ENCODE measurements at places on chromosomes 2 and 18.

- H3K27me3 ChIP-seq: no peaks in the 10 kb centered on the region
- DNase-seq: no peak
- no peaks in the 10 kb centered on the region for H3K36me3 ChIP-seq
- H3K4me3 ChIP-seq: no peak overlapping the region
- H3K4me1 ChIP-seq: no peaks in the 10 kb centered on the region
Observed at GRCh38 chr18:51137026-51137729, 60.3 kb downstream of the MEX3C start.

- no peak for DNase-seq
- no peak overlapping the region for H3K4me3 ChIP-seq
- H3K27ac ChIP-seq: no peak overlapping the region
- H3K4me1 ChIP-seq: no peaks in the 10 kb centered on the region
- H3K36me3 ChIP-seq: no peaks in the 10 kb centered on the region
- H3K27me3 ChIP-seq: no peaks in the 10 kb centered on the region
Observed at GRCh38 chr2:230160112-230160660, 59.6 kb downstream of the SP110 start.

DNA sequence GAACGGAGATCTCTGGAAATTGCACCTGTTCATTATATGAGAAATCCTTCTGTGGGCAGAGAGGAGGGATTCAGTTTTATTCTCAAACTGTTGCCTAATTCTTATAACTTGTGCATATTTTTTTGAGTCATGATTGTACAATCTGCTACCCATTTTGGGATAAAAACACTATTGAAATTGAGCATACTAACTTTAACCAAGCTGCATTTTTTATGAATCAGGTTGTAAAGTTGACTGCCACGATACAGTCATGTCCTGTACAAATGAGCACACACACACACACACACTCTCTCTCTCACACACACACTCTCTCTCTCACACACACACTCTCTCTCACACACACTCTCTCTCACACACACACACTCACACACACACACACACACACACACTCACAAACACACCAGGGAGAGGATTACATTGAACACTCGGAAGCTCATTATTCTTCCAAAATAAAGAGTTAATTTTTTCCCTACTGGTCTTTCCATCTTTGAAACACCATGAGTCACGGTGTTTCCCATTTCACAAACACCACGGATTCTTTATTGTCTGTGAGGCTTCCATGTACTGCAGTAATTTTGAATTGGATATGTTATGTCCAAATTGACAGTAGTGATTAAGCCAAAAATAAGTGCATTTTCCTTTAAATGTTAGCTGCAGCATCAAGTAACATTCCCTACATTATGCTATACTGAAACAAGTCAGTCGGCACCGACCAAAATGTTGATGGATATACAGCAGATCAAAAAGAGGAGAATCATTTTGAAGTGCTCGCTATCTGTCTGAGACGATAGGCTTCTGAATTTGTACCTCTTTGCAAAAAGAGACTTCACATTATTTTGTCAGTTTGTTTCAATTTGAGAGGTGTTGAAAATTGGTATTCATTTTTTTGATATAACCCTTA is 216.9 kb downstream of the ARHGAP15 start:
- no peaks in the 10 kb centered on the region for H3K36me3 ChIP-seq
- no peaks in the 10 kb centered on the region for H3K27me3 ChIP-seq
- no peak for DNase-seq
- no peaks in the 10 kb centered on the region for H3K4me1 ChIP-seq
- no peak overlapping the region for H3K4me3 ChIP-seq

DNA sequence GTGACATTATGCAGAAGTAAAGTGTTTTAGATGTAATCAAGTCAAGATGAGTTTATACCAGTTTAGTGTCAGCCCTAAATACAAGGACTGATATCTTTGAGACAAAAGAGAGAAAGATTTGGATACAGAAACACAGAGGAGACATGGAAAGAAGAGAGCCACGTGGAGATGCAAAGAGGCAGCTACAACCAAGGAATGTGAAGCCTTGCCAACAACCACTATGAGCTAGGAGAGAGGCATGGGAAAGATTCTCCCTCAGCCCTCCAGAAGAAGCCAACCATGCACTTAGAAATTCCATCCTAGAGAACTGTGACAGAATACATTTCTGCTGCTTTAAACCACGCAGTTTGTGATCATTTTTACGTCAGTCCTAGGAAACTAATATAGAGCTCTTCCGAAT is 217.2 kb downstream of the DOK6 start:
- H3K27me3 ChIP-seq: no peaks in the 10 kb centered on the region
- peaks cover 10% of the 10 kb centered on the region for H3K4me1 ChIP-seq
- no peak overlapping the region for H3K27ac ChIP-seq
- no peak for DNase-seq
- H3K36me3 ChIP-seq: no peaks in the 10 kb centered on the region

DNA sequence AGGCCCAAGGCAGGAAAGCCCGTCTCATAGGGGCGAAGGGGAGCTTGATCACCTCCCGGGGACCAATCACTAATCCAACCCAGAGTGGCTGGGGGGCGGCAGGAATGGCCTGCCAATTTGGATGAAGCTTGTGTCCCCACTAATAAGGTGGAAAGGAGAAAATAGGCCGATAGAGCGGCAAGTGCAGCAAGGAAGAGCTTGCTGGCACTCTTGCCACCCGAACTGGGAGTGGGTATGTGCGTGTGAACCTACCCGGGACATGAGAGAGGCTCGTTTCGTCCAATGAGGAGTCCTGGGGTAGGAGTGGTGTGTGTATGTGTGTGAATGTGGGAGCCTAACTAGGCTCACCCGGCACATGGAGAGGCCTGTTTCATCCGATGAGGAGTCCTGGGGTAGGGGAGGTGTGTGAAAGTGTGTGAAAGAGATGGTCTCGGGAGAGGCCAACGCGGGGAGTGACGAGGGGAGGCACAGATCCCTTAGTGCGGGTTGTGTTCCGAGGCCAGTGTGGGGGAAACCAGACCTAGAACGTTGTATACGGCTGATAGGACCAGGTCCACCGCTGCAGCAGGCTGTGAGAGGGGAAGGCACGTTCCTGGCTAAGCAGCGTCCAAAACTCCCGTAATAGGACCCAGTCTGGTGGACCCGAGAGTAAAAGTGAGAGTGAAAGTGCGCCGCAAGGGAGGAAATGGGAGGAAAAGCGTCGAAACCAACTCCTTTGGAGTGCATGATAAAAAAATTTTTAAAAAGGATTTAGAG is 47.1 kb upstream of the SELENOI start:
- H3K4me3 ChIP-seq: peak overlapping the region; percentile 56
- peaks cover 6% of the 10 kb centered on the region for H3K4me1 ChIP-seq
- H3K36me3 ChIP-seq: no peaks in the 10 kb centered on the region
- H3K27me3 ChIP-seq: no peaks in the 10 kb centered on the region
- peak overlapping the region; percentile 82 for H3K27ac ChIP-seq

GRCh38 chr2:118065921-118066511 is 22.3 kb upstream of the INSIG2 start:
- H3K27me3 ChIP-seq: no peaks in the 10 kb centered on the region
- DNase-seq: no peak
- no peak overlapping the region for H3K4me3 ChIP-seq
- no peaks in the 10 kb centered on the region for H3K4me1 ChIP-seq

DNA sequence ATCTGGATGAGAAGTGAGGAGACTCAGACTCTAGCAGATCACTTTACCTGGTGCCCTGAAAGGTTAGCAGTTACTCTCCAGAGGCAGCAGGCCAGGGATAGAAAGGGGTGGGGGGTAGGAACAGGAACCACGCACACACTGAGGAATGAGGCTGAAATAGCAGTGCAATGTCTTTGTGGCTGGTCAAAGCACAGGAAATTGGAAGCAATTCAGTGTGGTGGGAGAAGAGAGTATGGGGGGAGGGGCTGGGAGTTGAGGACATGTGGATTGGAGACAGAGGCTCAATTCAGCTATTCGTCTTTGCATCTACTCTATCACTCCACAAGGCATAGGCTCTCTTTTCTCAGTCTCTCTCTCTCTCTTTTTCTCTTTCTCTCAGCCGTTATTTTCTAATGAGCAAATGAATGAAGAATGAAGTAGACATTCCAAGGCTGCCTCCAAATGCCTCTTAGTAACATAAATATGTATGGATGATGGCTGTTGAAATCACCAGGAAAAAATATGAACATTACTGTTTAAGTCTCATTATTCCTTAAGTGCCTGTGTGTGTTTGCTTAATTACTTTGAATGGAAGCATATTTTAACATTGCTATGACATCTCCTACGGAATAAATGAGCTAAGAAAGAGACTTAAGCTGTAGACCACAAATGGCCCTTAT is 979.4 kb downstream of the TSN start:
- no peaks in the 10 kb centered on the region for H3K4me1 ChIP-seq
- no peak overlapping the region for H3K4me3 ChIP-seq
- no peaks in the 10 kb centered on the region for H3K36me3 ChIP-seq

GRCh38 chr2:150043172-150043500 is 444.3 kb downstream of the RND3 start:
- no peaks in the 10 kb centered on the region for H3K4me1 ChIP-seq
- no peak for DNase-seq
- no peaks in the 10 kb centered on the region for H3K27me3 ChIP-seq
- H3K4me3 ChIP-seq: no peak overlapping the region

DNA sequence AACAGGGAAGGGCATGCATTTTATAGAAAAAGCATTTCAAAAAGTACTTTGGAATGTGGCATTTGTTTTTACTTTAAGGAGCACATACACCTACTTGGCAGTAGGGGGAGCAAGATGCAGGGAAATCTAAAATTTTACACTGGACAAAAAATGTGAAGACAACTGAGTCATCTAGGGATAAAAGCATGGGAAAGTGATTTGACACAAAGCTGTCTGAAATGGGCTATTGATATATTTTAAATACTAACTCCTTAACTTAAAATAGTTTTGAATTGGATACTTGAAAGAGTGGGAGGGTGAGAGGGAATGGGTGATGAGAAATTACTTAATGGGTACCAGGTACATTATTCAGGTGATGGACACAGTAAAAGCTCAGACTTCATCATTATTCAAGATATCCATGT is 15.8 kb downstream of the TMEM200C start:
- DNase-seq: no peak
- H3K27me3 ChIP-seq: no peaks in the 10 kb centered on the region
- H3K36me3 ChIP-seq: no peaks in the 10 kb centered on the region
- no peak overlapping the region for H3K27ac ChIP-seq
- no peak overlapping the region for H3K4me3 ChIP-seq

DNA sequence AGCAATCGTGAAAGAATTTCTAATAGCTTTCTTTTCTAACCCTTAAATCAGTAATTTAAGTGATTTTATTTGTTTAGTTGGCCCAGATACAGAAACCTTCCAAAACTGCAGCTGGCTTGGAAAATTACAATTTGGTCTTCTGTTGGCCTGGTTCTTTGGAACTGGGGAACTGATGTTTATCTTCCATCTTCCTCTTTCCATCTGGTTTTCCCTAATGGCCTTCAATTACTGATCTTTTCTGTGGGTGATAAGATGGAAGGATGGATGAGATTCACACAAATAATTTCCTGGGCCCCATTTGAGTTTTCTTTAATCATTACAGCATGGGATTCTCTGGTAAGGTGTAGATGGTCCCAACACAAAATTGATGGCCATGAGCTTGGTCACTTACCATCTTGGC is 106.5 kb upstream of the CHRNA1 start:
- H3K4me1 ChIP-seq: no peaks in the 10 kb centered on the region
- H3K4me3 ChIP-seq: no peak overlapping the region
- peak overlapping the region; percentile 14 for H3K27ac ChIP-seq
- no peaks in the 10 kb centered on the region for H3K36me3 ChIP-seq
- no peak for DNase-seq

DNA sequence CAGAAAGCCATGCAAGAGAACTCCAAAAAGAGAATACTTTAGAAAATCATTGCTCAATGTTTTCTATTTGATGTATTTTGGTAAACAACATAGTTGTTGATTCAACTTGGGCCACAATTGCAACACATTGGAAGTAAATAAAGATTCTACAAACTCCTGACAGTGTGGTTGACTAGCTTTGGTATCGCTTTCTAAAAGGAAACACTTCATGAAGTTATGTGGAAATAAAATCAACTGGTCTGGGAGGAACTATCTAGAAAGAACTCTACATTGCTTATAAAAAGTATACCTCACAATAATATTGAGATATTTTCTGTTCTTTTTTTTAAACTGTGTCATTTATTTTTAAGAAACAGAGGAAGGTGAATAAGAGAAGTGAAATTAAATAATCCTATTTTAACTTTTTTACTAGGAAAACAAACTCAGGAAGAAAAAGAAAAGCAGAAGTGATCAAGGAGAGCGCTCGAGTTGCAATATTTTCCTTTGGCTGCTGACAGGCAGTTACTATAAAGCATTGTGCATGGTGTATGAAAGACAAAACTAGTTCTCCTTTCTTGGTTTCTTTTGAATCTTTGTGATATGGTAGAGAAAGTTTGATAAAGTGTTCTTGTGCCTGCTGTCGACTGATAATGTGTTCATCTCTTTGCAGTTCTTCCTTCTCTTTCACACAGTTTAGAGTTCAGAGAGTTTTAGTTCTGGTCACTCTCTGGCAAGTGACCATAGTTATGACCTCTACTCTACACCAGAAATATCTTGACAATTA is 3.0 kb downstream of the DHRS9 start:
- H3K4me3 ChIP-seq: no peak overlapping the region
- no peak for DNase-seq
- peak overlapping the region; percentile 41 for H3K27ac ChIP-seq
- no peaks in the 10 kb centered on the region for H3K4me1 ChIP-seq

GRCh38 chr2:187851955-187852561 is 297.8 kb upstream of the TFPI start:
- H3K4me1 ChIP-seq: peaks cover 9% of the 10 kb centered on the region
- H3K27ac ChIP-seq: no peak overlapping the region
- H3K27me3 ChIP-seq: no peaks in the 10 kb centered on the region

GRCh38 chr2:130835766-130836015 is 1.0 kb upstream of the ARHGEF4 start:
- no peaks in the 10 kb centered on the region for H3K27me3 ChIP-seq
- no peak overlapping the region for H3K4me3 ChIP-seq
- H3K36me3 ChIP-seq: no peaks in the 10 kb centered on the region
- H3K4me1 ChIP-seq: no peaks in the 10 kb centered on the region

DNA sequence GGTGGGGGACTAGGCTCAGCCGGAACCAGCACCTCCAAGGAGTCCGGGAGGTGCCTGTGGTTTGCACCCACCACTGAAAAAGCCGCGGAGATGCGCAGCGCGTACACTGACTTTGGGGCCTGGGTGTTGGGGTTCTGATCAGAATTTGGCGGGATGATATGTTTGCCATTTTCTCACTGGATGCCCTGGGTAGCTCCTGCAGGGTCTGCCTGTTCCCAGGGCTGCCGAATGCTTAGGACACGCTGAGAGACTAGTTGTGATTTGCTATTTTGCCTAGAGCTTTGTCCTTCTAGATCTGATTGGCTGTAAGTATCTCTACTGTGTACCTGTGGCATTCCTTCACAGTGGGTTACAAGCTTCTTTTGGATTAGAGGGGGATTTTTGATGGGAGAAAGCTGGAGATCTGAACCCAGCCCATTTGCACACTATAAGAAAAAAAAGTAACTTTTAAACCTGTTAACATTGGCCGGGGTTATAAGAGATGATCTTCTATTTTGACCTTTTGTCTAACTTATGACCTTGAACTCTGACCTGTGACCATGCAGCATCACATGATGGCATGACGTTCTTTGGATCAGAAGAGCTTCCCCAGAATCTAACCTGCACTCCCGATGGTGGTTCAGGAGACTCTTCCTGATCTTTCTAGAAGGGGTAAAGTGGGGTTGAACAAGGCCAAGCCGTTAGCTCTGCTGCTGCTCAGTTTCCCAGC is 1.6 kb downstream of the KCNE4 start:
- no peak for DNase-seq
- H3K36me3 ChIP-seq: no peaks in the 10 kb centered on the region
- no peaks in the 10 kb centered on the region for H3K27me3 ChIP-seq
- peak overlapping the region; percentile 71 for H3K27ac ChIP-seq
